ENCODE measurements at places on chromosomes 5 and 9.

GRCh38 chr5:72621576-72621975 is 114.4 kb upstream of the ZNF366 start:
- DNase-seq: no peak

GRCh38 chr5:68515514-68515913 is 300.0 kb downstream of the PIK3R1 start:
- no peak for DNase-seq

DNA sequence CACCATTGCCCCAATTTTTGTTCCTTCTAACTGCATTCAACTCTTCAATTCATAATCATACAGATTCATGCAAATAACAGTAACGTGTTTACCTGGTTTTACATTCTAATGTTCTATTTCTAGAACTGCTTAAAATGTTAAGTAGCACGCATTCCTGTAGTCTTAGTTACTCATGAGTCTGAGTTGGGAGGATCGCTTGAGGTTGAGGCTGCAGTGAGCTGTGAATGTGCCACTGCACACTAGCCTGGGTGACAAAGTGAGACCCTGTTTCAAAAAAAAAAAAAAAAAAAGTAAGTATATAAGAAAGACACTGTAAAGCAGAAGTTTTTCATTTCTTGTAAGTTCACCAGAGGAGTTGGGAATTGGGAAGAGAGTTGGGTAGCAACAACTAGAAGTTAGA is 105.9 kb downstream of the F2RL2 start:
- DNase-seq: no peak

- DNase-seq: no peak
Measured at GRCh38 chr9:18928711-18929110, 104.3 kb downstream of the SAXO1 start.

DNA sequence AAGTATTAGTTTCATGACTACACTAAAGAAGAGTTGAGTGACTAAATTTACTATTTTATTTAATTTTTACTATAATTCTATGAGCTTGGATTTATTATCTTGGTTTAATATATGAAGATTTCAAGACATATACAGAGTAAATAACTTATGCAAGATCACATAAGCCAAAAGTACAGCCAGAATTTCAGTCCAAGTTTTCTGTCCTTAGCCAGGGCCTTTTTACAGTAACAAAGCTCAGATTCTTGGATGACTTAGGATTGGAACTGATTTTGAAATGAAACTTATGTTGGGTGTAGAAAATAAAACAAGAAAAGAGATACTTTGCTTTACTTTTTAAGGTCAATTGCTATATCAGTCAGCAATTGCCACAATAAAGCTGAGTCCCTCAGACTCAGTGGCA is 170.3 kb downstream of the MARCHF11 start:
- no peak for DNase-seq

- DNase-seq: no peak
Measured at GRCh38 chr5:151295138-151295537, 8.4 kb downstream of the SLC36A3 start.

- DNase-seq: no peak
Measured at GRCh38 chr9:86926145-86926544, 21.2 kb downstream of the GAS1 start.

DNA sequence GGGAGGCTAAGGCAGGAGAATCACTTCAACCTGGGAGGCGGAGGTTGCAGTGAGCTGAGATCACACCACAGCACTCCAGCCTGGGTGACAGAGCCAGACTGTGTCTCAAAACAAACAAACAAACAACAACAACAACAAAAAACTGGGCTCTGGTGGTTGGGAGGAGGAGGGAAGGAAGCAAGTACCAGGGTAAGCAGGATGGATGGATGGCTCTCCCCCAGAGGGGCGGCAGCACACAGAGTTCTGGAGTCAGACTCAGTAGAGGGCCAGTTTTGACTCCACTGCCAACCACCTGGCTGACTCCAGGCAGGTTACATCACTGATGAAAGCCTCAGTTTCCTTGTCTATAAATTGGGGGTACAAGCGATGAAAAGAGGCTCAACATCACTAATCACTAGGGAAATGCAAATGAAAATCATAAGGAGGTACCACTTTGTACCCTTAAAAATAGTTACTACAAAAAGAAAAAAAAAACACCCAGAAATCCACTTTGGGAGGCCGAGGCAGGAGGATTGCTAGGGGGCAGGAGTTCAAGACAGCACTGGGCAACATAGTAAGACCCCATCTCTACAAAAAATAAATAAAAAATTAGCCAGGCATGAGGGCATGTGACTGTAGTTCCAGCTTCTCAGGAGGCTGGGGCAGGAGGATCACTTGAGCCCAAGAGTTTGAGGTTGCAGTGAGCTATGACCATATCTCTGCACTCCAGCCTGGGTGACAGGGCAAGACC is 3.2 kb downstream of the SLC22A4 start:
- DNase-seq: no peak

DNA sequence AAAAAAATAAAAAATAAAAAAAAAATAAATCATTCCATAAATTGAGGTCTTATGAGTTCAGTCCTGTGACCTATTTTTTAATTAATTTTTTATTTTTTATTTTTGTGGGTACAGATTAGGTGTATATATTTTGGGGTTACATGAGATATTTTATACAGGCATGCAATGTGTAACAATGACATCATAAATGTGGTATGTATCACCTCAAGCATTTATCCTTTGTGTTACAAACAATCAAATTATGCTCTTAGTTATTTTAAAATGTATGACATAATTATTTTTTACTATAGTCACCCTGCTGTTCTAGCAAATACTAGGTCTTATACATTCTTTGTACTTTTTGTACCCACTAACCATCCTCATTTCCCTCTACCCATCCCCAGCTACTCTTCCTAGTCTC is 537.9 kb downstream of the HINT1 start:
- DNase-seq: no peak

DNA sequence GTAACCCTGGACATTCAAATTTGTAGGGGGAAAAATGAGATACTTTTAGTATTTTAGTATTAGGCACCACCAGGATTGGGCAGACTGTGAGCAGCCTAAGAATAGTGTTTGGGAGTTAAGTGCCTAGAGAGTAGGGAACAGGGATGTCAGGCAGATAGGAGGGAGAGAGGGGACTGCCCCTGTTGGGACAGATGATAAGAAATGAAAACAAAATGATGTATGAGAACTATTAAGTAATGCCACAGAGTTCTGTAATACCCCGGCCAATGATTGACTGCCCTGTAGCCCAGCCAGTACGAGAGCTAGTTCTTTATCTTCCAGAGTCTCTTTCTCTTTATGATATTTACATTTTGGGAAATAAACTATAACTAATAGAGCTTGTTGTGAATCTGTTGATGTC is 24.4 kb downstream of the ARHGAP26 start:
- no peak for DNase-seq

Data from stimulated activated CD8-positive, alpha-beta memory T cell treated with anti-CD3 and anti-CD28 coated beads, Interleukin-2, amount 100 ng/mL, for 1 hour (primary cell).